Fibroblast of skin of right biceps (primary cell): ENCODE measurements at places on chromosomes 5 and 9.

- no peak for DNase-seq
These were observed 218.4 kb downstream of the CACNA1B start for GRCh38 chr9:138095813-138096518.

GRCh38 chr9:13213337-13213736, 66.2 kb downstream of the MPDZ start:
- DNase-seq: peak; percentile 33

DNA sequence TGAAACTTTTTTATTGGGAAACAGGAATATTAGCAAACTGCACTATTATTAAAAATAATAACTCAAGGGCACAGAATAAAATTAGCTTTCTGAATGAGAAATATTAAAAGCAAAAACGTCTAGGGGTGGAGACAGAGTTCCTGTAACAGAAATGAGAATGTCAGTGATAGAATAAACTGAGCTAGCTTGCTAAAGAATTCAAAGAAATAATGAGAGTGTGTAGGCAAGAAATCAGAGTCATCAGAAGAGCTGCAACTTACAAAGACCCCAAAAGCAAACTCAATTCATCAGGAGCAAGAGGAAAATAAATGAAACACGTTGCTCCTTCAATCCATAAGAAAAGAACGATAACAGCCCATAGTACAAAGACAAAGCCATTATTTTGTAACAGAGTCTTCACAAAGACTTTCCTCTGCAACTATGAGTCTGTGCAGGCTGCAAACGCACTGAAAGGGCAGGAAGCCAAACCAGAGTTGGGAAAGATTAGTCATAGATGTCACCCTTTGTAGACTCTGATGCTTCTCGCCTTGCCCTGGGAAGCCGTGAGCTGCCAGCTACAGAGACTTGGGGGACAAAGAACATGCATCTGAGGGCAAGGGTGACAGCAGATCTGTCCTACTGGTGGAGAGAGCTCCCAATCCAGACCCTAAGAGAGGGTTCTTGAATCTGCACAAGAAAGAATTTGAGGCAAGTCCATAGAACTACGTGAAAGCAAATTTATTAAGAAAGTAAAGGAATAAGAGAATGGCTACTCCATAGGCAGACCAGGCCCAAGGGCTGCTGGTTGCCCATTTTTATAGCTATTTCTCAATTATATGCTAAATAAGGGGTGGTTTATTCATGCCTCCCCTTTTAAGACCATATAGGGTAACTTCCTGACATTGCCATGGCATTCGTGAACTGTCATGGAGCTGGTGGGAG, 40.8 kb downstream of the SHC3 start:
- DNase-seq: peak; percentile 97

GRCh38 chr9:9283159-9283986, 1329.4 kb downstream of the PTPRD start:
- no peak for DNase-seq
